Type B pancreatic cell (in vitro differentiated cells): ENCODE measurements at places on chromosomes 13 and 19.

- H3K27ac ChIP-seq = no peak overlapping the region
- peaks cover 10% of the 10 kb centered on the region for H3K36me3 ChIP-seq
- H3K4me3 ChIP-seq = no peak overlapping the region
- H3K4me1 ChIP-seq = peaks cover 19% of the 10 kb centered on the region
- no peaks in the 10 kb centered on the region for H3K27me3 ChIP-seq
- DNase-seq = no peak
Observed at GRCh38 chr13:45374917-45375316, 33.9 kb upstream of the TPT1 start.

GRCh38 chr19:3981736-3982681, 3.3 kb downstream of the EEF2 start:
- H3K27ac ChIP-seq = peak overlapping the region; percentile 95
- DNase-seq = no peak
- peaks cover 31% of the 10 kb centered on the region for H3K36me3 ChIP-seq
- H3K4me3 ChIP-seq = peak overlapping the region; percentile 96
- peaks cover 35% of the 10 kb centered on the region for H3K4me1 ChIP-seq

- DNase-seq = no peak
- no peak overlapping the region for H3K27ac ChIP-seq
- no peak overlapping the region for H3K4me3 ChIP-seq
- no peaks in the 10 kb centered on the region for H3K27me3 ChIP-seq
Observed at GRCh38 chr13:46355901-46356590, 31.0 kb downstream of the RUBCNL start.

DNA sequence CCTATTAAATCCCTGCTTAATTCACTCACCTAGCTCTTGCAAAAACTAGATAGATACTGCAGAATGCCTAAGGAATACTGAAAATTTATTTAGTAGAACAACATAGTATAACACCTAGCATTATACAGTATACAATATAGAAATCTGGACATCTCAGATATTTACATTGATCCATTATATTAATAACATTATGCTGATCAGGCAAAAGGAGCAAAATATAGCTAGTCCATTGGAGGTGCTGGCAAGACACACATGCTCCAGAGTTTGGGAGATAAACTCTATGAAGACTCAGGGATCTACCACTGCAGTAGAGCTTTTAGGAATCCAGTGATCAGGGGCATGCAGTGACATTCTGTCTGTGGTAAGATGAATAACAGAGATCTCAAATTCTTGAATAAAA, 357.6 kb downstream of the TBC1D4 start:
- no peaks in the 10 kb centered on the region for H3K36me3 ChIP-seq
- DNase-seq = no peak
- H3K27me3 ChIP-seq = no peaks in the 10 kb centered on the region
- H3K27ac ChIP-seq = no peak overlapping the region

DNA sequence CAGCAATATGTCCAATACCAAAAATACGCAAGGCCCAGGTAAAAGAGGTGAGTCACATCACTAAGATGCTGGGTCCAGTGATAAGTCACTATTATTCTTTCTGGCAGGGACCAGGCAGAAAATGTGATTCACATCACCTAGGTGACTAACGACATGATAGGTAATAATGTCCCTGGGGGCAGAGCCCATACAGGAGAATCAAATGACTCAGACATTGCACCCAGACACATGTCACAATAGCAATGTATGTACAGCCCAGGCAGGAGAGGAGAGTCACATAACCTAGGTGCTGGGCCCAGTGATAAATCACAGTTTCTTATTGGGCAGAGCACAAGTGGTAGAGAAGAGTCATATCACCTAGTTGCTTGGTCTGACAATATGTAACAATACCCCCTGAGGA, 28.9 kb upstream of the ZNF729 start:
- no peak overlapping the region for H3K27ac ChIP-seq
- no peaks in the 10 kb centered on the region for H3K27me3 ChIP-seq
- H3K36me3 ChIP-seq = no peaks in the 10 kb centered on the region
- DNase-seq = peak; percentile 7

GRCh38 chr13:68261105-68261504, 1031.0 kb upstream of the PCDH9 start:
- no peak overlapping the region for H3K4me3 ChIP-seq
- no peaks in the 10 kb centered on the region for H3K27me3 ChIP-seq
- H3K4me1 ChIP-seq = no peaks in the 10 kb centered on the region
- no peak overlapping the region for H3K27ac ChIP-seq
- DNase-seq = no peak

- DNase-seq = no peak
- H3K4me1 ChIP-seq = peaks cover 13% of the 10 kb centered on the region
- H3K27ac ChIP-seq = peak overlapping the region; percentile 65
Observed at GRCh38 chr13:52009946-52010345, 1.3 kb downstream of the ATP7B start.

DNA sequence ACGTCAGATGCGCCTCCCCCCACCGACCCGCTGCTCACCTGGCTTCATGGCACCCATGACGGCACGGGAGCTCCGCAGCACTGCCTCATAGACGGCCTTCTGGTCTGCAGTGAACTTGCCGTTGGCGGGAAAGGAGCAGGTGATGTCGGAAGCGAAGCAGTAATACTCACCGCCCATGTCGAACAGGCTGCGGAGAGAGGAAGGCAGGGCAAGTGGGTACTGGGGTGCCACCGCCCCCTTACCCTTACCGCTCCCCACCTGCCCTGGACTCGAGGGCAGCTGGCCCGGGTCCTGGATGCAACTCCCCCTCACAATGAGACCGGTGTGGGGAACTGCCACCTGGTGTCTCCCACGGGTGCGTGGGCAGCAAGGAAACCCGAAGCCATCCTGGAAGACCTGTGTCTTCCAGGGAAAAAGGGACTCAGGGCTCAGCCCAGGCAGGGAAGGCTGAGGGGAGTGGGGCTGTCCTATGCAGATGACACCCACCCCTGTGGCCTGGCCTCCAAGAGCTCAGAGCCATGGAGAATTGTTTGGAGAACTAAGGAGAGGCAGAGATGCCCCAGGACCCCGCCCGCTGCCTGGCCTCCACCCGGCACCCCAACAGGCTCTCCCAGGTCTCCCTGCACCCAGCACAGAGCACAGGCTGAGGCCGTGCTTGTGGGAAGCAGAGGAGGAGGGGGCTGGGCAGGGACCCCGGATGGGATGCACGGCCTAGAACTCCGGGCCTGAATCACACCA, 28.3 kb downstream of the CEBPG start:
- no peak overlapping the region for H3K27ac ChIP-seq
- no peaks in the 10 kb centered on the region for H3K36me3 ChIP-seq
- no peak overlapping the region for H3K4me3 ChIP-seq
- peaks cover 7% of the 10 kb centered on the region for H3K4me1 ChIP-seq

- peaks cover 4% of the 10 kb centered on the region for H3K4me1 ChIP-seq
- H3K36me3 ChIP-seq = peaks cover 31% of the 10 kb centered on the region
- no peaks in the 10 kb centered on the region for H3K27me3 ChIP-seq
- no peak overlapping the region for H3K4me3 ChIP-seq
- H3K27ac ChIP-seq = no peak overlapping the region
- DNase-seq = no peak
Observed at GRCh38 chr13:51761643-51762350, 42.2 kb downstream of the DHRS12 start.

- H3K4me1 ChIP-seq = peaks cover 8% of the 10 kb centered on the region
- no peak for DNase-seq
- peaks cover 55% of the 10 kb centered on the region for H3K27me3 ChIP-seq
- H3K27ac ChIP-seq = no peak within 1 kb of the TSS
Observed at GRCh38 chr19:7676854-7677253, at the start of gene MCEMP1. Gene MCEMP1, plus strand, starts transcription at chr19:7677090. Its CDS starts 31 bp downstream, at chr19:7677121.

DNA sequence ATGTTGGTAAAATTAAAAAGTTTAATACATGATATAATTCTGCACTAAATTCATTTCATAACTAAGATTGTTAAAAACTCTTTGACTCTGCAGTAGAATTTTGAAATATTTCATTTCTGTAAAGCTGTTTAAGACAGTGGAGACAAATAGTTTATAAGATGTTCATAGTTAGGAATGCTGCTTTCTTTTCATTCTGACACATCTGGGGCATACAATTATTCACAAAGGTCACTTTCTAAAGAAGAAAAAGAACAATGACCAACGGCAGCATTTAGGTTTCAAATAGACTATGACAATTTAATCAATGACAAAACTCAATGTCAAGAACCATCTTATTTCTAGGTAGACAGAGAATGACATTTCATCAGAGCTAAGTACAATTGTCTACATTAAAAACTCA, 1422.1 kb downstream of the PCDH9 start:
- peaks cover 4% of the 10 kb centered on the region for H3K4me1 ChIP-seq
- H3K36me3 ChIP-seq = no peaks in the 10 kb centered on the region
- no peak overlapping the region for H3K4me3 ChIP-seq
- DNase-seq = no peak
- no peak overlapping the region for H3K27ac ChIP-seq

GRCh38 chr13:108281901-108282300, 12.4 kb downstream of the TNFSF13B start:
- H3K27me3 ChIP-seq = no peaks in the 10 kb centered on the region
- H3K4me1 ChIP-seq = no peaks in the 10 kb centered on the region
- no peak overlapping the region for H3K4me3 ChIP-seq
- no peaks in the 10 kb centered on the region for H3K36me3 ChIP-seq
- no peak for DNase-seq

DNA sequence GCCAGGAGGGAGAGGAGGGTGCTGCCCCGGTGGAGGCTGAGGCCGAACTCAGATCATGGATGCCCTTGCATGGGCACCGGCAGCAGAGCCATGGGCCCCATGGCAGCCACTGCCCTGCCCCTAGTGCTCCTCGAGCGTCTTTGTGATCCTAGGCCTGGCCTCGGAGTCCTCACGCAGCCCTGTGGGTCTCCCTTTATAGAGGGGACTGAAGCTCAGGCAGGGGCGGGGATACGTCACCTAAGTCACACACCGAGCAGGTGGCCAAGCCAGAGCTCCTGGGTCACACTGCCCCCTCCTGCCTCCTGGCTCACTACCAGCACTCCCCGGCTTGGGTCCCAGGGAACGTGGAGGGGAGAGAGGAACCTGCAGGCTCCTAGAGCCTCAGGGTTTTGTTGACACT, 28.7 kb downstream of the DHX34 start:
- no peaks in the 10 kb centered on the region for H3K27me3 ChIP-seq
- DNase-seq = no peak
- H3K4me3 ChIP-seq = no peak overlapping the region

DNA sequence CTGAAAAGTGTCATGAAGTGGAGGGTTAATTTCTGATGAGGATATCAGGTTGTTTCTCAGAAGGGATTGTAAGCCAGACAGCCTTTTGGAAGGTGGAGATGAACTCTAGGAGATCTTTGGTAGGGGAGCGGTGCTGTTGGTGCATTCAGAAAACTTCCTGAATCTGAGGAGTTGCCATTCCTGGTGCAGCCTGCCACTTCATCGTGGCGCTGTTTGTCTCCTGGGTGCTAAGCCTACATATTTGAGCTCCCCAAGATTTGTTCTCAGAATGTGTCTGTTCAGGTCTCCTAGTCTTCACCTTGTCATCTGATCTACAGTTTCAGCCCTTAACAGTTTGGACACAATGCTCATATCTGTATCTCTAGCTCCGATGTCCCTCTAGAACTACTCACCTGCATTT, 285.6 kb downstream of the MTUS2 start:
- H3K27me3 ChIP-seq = no peaks in the 10 kb centered on the region
- H3K36me3 ChIP-seq = no peaks in the 10 kb centered on the region
- H3K4me1 ChIP-seq = peaks cover 15% of the 10 kb centered on the region
- no peak for DNase-seq

GRCh38 chr19:32611161-32611560, 30.2 kb downstream of the PDCD5 start:
- H3K27ac ChIP-seq = no peak overlapping the region
- H3K4me3 ChIP-seq = no peak overlapping the region
- DNase-seq = no peak
- H3K4me1 ChIP-seq = no peaks in the 10 kb centered on the region
- peaks cover 44% of the 10 kb centered on the region for H3K36me3 ChIP-seq

DNA sequence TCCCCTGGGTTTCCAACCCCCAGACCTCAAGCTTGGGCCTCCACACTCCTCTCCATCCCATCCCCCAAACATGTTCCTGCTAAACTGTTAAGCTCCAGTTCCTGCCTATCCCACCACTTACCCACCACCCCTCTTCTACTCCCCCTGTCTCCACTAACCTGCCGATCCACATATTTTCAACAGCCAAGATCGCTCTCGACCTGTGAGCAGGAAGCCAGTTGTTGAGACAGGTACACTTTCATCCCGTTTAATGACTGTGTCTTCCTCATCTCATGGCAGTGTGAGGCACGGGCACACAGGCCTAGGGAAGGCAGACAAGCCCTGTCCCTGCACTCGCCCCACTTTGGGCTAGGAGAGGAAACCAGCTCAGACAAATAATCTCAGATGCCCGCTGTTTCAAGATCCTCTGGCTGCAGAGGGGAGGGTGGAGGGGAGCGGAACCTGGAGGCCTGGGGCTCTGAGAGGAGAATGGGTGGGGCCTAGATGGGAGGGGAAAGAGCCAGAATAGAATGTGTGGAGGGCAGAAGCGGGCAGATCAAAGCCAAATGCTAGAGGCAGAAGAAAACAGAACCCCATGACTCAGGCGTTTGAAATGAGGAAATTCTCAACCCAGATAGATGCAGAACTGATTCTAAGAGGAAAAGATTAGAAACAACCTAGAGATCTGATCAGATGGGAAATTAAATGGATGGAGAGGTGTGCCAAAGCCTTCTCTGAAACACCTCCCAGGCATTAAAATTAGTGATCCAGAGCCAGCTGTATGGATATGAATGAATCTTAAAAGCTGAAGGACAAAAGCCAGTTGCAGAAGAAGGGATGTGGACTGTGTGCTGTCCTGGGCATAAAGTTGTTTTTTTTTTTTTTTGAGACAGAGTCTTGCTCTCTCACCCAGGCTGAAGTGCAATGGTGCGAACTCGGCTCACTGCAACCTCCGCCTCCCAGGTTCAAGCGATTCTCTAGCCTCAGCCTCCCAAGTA, 16.9 kb upstream of the CYP2S1 start:
- no peak for DNase-seq
- H3K27me3 ChIP-seq = no peaks in the 10 kb centered on the region
- H3K4me3 ChIP-seq = peak overlapping the region; percentile 90
- peaks cover 3% of the 10 kb centered on the region for H3K36me3 ChIP-seq

GRCh38 chr13:114257014-114257413, 22.3 kb downstream of the CDC16 start:
- peaks cover 31% of the 10 kb centered on the region for H3K36me3 ChIP-seq
- no peaks in the 10 kb centered on the region for H3K27me3 ChIP-seq
- H3K4me3 ChIP-seq = no peak overlapping the region

GRCh38 chr13:23561261-23561660, 9.0 kb upstream of the TNFRSF19 start:
- H3K36me3 ChIP-seq = peaks cover 4% of the 10 kb centered on the region
- no peak overlapping the region for H3K4me3 ChIP-seq
- no peak for DNase-seq
- no peak overlapping the region for H3K27ac ChIP-seq
- H3K27me3 ChIP-seq = no peaks in the 10 kb centered on the region

DNA sequence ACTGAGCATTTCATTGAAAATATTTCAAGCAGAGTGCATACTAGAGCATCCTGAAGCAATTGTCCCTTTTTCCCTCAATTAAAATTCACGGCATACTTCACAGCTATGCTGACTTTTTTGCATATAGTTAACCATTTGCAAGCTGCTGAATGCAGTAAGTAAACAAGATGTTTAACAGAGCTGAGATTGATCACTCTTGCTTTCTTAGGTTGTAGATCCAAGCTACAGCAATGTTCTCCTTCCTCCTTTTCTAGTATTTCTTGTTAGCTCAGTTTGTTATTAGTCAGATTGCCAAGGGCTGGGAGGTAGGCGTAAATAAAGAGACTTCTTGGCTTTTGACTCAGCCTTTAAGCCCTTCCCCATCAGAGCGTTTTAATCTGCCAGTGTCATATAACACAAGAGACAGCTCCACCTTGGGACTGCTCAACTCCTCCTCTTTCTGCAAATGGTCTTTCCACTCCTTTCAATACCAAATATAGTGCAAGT, at the start of gene SLITRK6:
Gene SLITRK6, minus strand, starts transcription at position 323 of the 486 bp plus-strand sequence. CDS start 2,911 bp downstream, outside the sequence.
- H3K27ac ChIP-seq = peak within 1 kb of the TSS; percentile 80
- H3K27me3 ChIP-seq = no peaks in the 10 kb centered on the region
- no peak for DNase-seq
- peaks cover 15% of the 10 kb centered on the region for H3K4me1 ChIP-seq
